Inflammatory macrophage treated with lipopolysaccharide for 1 hour (primary cell): ENCODE measurements at places on chromosomes 1 and 21.

DNA sequence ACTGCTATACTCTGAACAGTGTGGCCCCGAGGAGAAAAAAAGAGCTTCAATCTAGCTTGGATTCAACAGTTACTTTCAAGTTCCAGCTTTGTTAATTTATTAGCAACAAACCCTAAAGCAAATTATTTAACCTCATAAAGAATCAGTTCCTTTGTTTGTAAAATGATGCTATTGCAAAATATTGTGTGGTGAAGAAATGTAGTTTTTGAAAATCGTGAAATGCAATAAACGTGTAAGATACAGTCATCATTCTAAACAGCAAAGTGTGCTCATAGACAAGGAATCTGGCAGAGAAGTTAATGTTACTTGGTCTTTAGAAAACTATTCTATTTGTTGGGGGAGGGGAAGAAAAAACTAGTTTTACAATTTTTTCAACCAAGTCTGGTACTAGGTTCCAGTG lies 297.6 kb upstream of the ADGRL4 start:
- DNase-seq: no peak

- DNase-seq: no peak
Observed at GRCh38 chr1:217847643-217848042, 216.5 kb downstream of the SPATA17 start.

GRCh38 chr1:208782186-208782585 lies 538.0 kb upstream of the PLXNA2 start:
- DNase-seq: no peak

GRCh38 chr21:40902993-40903392 lies 56.0 kb upstream of the DSCAM start:
- no peak for DNase-seq

DNA sequence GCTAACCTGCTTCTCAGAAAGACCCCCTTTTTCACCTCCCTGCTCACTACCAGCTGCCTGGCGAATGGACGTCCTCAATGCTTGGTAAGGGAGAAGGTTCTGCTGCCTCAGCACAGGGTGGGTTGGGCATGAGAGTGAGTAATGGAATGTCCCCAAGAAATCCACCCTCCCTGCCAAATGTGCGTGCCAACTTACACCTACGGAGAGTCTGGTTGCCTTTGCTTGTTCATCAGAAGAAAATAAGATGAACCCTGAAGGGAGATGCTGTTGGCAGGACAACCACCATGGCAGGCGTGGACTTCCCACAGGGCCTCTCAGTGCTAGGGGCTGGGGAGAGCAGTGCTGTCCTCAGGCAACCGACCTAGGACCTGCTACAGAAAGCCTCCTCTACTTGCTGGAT lies 106.0 kb downstream of the XCL2 start:
- peak; percentile 11 for DNase-seq

DNA sequence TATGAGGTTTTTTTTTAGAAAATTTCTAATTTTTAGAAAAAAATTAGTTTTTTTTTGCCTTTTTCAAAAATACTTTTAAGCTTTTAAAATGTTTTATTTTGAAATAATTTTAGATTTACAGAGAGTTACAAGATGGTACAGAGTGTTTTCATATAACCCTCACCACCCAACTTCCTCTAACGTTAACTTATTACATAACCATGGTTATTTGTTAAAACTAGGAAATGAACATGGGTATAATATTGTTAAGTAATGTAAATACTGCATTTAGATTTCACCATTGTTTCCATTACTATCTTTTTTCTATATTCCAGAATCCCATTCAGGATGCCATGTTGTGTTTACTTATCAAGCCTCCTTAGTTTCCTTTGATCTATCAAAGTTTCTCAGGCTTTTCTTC lies 45.2 kb upstream of the ST6GALNAC3 start:
- peak; percentile 14 for DNase-seq

DNA sequence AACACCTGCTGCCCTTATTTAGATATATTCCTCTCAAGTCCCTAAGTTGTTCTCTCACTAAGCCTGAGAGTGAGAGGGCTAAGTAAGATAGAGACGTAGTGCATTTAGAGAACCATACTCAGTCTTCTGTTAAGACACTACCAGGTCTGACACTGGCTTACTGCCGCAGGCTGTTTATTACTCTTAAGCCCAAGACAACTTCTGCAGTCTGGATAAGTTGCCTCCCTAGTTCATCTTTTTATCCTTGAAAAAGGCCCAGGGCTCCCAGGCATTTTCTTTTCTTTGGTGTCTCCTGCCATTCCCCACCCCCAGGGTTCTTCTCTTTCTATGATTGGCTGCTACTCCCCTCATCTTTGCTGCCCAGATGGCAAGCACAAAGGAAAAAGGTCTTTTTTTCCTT lies 38.7 kb downstream of the CACHD1 start:
- no peak for DNase-seq

- no peak for DNase-seq
Observed at GRCh38 chr1:119462964-119463363, 44.0 kb upstream of the HSD3B1 start.

GRCh38 chr1:41529621-41530395 lies 45.3 kb upstream of the EDN2 start:
- DNase-seq: no peak

GRCh38 chr1:40379785-40380452 lies 6.4 kb downstream of the SMAP2 start:
- DNase-seq: no peak

- DNase-seq: no peak
Observed at GRCh38 chr1:43373066-43373940, 5.5 kb upstream of the ELOVL1 start.

DNA sequence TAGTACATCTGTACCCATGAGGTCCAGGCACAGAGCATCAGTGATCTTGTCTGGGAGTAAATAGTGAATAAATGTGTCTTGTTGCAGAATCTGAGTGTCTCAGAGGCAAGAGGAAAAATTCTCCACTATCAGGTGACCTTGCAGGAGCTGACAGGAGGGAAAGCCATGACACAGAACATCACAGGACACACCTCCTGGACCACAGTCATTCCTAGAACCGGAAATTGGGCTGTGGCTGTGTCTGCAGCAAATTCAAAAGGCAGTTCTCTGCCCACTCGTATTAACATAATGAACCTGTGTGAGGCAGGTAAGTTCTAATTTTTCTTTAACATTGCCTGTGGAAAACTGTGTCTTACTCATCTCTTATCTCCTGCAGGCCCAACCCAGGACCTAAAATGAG lies 43.1 kb downstream of the IL12RB2 start:
- DNase-seq: no peak

DNA sequence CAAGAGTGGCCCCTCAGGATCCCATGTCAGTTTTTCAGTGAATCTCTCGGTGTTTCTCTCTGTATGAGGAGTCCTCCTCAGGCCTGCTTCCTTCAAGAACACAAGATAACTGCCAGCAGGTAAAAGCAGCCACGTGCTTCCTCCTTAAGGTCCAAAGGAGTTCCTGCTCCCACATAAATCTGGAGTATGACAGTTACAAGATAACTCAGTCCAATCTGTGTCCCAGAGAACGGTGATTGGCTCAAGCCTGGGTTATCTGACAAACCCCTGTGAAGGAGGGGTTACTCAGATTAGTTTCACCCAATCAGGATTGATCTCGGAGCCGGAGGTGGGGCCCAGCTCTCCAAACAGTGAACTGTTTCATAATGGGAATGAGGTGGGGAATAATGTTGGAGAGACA lies 5.8 kb upstream of the ANKRD13C start:
- DNase-seq: no peak

GRCh38 chr1:9284061-9284460 lies 8.6 kb upstream of the SPSB1 start:
- DNase-seq: no peak

GRCh38 chr1:40886318-40887011 lies 24.3 kb upstream of the CITED4 start:
- DNase-seq: no peak

DNA sequence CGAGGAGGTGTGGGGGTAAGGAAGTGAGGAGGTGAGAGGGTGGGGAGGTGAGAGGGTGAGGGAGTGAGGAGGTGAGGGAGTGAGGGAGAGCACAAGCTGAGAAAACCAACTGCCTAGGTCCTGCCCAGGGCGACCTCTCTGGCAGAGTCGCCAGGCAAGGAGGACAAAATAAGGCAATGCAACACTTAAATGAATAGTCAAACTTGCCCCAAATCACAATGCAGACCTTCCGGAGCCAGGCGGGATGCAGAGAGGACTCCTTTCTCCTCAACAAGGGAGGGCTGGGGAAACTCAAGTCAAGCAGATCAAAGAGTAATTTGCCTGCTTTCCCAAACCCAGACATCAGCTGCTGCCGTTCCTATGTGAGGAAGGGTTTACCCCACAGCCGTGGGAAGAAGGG lies 86.0 kb downstream of the CCDC185 start:
- no peak for DNase-seq

GRCh38 chr1:93765099-93765498 lies 83.5 kb upstream of the BCAR3 start:
- DNase-seq: no peak

DNA sequence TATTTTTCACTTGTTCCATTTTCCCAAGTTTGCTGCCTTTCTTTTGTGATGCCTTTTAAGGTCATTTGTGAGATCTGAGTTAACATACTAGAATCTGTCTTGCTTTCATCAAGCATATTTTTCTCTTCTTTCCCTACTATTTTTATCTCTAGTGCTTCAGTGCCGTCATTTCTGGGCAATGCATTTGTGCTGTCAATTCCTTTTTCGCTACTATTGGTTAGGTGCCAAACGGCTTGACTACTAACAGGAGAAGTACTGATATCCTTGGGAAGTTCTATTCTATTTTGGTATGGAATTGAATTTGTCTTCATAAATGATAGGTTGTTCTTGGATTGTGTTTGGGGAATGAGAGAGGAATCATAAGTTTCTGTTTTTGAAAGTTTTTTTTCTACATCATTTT lies 42.2 kb downstream of the LRRC53 start:
- DNase-seq: no peak

DNA sequence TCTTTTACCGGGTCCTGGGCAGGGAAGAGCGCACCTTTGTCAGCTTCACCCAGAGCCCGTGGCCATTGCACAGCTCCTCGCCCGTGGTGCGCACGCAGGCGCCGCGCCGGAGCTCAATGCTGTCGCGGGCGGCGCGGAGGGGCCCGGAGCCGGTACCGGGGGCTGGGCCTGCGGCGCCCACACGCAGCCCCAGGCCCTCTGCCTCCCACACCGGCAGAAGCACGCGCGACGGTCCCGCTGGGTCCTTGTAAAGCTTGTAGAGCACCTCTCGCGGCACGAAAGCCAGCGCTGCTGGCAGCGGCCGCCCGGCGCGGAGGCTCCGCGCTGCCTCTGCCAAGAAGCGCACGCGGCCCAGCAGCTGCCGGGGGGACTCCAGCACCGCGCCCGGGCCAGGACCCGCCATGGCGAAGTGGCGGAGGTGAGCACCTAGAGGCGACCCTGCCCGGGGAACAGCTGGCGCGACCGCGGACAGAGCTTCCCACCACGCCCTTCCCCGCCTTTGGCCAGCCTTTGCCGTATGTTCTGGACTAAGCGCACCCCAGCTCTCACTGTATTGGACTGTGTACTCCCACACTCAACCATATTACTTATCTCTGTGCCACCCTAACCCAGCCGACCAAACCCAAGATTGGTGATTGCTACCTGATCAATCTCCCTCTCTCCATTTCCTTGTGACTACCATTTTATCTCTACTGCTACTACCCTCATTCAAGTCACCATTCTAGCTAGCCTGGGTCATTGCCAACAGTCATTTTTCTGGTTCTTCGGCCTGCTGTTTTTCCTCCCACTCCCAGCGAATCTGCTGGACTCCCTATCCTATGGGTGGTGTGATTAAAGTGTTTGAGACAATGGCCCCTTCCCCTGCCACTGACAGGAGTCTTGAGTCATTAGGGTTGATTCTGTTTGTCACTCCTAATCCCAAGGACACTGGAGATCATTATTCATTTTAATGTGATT lies at the start of gene HECTD3:
HECTD3 (minus strand) TSS at position 470 of the 957 bp plus-strand sequence; CDS start at position 403, 67 bp downstream.
- peak; percentile 77 for DNase-seq

DNA sequence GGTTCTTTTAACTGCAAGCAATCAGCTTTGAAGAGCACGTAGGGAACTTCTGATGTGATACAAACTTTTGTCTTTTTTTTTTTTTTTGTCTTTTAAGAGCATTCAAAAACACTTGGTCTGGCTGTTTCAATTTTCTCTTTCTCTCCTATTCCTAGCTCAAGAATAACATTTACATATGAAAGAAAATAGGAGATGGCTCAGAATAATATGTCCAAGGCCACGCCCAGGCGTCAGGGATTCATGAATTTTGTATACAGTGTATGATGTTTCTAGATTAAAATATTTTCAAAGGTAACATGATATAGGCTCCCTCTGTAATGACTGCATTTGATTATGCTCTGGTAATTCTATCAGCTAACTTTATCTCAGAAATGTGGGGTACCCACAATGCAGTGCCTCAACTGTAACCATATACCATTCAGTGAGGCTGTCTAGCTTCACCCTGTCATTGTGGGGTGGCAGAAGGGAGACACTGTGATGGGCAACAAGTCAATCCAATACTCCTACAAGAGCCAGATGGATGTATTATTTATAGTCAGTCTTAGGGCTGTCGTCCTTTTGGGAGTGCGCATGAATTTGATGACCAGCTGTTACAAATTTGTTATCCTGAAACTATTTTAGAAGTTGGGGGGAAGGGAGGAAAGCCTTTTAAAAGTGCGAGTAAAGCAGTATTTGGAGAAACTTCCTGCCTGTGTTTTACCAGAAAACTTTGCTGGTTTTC lies 1.5 kb upstream of the AKNAD1 start:
- DNase-seq: no peak

DNA sequence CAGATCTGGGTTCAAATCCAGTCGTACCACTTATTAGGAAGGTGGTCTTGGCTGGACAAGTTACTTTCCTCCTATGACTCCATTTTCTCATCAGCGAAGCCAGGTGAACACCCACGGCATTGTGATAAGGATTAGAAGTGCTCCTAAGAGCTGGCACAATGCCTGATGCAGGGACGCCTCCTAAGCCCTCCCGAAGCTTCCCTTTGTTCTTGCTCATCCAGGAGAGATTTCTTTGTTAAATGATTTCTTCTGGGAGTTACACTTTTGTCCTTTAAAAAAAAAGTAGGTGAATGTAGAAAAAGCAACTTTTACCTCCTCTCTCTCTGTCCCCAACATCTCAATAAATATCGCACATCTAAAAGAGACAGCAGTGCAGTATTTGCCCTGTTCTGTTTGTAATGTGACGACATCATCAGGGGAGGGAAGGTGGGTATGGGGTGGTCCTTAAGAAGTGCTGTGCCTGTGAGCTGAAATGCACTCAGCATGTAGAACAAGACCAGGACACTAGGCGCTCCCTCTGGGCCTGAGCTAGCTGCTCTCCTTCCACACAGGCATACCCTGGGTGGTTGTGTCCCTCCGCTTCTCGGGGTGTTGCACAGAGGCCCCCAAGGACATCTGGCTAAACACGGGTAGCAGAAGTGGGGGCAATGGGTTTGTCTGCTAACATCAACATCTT lies 43.9 kb downstream of the SUSD4 start:
- DNase-seq: no peak

GRCh38 chr1:143660354-143660941 lies 311.3 kb downstream of the FAM72C start:
- no peak for DNase-seq

GRCh38 chr21:17925899-17926298 lies 106.7 kb upstream of the C21orf91 start:
- no peak for DNase-seq
